ENCODE measurements at places on chromosomes 1 and 21.

DNA sequence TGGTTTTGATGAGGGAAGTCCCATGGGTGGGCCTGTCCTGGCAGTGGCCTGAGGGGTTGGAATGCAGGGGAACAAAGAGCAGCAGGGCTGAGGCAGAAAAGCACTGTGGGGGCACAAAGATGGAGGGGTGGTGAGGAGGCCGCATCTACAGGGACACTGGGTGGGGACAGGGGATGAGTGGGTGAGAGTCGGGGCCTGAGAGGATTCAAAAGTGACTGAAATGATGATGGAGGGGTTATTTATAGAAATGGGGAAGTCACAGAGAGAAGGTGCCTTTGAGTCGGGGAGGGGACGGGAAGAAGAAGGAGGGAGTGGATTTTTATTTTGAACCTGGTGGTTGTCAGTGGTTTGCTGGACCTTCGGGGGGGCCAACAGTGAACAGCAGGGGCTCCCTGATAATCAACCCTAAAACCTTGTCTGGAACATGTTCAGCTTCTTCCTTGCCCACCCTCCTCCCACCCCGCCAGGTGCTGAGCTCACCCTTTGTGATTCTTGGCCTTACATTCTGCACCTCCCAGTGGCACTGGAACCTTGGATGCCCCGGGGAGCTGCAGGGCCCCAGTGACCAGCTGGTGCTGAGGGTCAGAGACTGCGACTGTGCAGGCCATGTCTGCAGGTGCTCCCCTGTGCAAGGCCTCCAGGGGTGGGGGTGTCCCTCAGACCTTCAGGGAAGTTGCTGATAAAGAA, 42.9 kb downstream of the IER5 start:
- DNase-seq: peak; percentile 70

GRCh38 chr1:158149577-158150269, 31.0 kb upstream of the CD1D start:
- DNase-seq: peak; percentile 98

DNA sequence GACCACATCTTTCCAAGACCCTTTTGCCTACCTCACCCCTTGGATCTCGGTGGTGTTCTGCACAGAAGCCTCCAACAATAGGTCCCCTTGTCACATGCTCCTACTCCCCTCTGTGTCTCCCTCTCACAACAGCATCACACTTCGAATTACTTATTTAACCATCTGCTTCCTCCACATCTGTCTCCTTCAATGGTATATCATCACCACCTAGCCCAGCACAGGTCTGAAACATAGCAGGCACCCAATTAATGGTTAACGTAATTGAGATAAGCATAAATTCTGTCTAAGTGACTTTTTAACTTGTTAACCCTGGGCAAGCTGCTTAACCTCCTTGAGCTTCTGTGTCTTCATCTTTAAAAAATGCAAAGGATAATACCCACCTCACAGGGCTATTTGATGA, 100.3 kb upstream of the BARHL2 start:
- DNase-seq: no peak

DNA sequence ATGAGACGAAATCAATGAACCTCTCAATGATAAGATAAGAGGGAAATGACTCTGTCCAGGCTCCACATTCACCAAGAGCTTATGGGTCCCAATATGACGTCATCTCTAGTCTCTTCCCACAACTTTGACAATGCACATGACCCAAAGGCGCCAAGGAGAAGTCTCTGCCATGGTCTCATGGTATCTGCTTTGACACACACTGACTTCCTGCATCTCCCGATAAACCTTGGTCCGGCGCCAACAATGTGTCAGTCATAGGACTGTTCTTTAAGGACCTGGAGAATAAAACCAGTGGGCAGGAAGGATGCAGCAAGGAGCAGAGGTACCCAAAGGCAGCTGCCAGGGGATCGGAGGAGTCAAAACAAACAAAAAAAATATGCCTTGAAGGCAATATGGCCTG, 46.9 kb upstream of the TMEM51 start:
- peak; percentile 68 for DNase-seq

DNA sequence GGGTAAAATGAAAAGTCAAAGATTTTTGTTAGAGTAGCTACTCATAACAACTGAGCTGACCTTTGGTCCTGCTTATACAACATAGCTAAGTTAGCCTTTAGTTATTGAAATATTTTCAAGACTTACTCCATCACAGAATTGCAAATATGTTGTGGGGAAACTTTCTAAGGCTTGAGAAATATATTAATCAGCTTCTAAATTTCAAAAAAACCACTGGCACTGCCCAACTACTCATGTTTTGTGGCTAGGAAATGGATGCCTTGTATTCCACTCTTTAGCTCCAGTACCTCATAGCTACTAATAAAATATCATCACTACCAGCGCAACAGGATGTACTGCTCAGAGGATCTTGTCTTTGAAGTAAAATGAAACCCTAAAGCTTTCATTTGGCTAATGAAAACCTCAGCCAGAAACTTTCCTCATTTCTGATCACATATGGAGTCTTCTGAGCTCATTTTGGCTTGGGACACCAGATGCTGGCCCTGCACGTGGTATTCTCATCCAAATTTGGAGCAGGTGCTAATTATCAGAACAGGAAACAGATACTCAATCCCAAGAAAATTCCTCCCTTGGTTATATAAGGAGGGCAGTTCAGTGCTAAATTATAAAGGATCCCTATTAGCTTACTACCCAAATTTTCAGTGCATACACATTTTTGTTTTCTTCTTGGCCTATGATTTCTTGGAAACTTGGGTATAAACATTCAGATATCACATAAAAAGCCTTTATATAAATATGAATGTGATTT, 690.7 kb downstream of the ADGRL2 start:
- no peak for DNase-seq

GRCh38 chr1:196410768-196411167, 197.5 kb downstream of the KCNT2 start:
- no peak for DNase-seq

GRCh38 chr1:18482721-18483425, 2.1 kb downstream of the KLHDC7A start:
- DNase-seq: no peak

- peak; percentile 98 for DNase-seq
Measured at GRCh38 chr1:235917267-235917811, 50.6 kb upstream of the LYST start.

GRCh38 chr1:159000625-159001024, 9.1 kb upstream of the IFI16 start:
- peak; percentile 84 for DNase-seq

GRCh38 chr1:7539769-7540175, 231.3 kb upstream of the VAMP3 start:
- DNase-seq: peak; percentile 20

- peak; percentile 81 for DNase-seq
Measured at GRCh38 chr1:84619383-84620102, 45.3 kb upstream of the CTBS start.

GRCh38 chr1:233359905-233360304, 32.4 kb downstream of the MAP3K21 start:
- DNase-seq: no peak

- DNase-seq: no peak
Measured at GRCh38 chr1:207691010-207691409, 46.1 kb downstream of the CR1L start.

- no peak for DNase-seq
Measured at GRCh38 chr1:234585330-234586055, 24.5 kb downstream of the IRF2BP2 start.

DNA sequence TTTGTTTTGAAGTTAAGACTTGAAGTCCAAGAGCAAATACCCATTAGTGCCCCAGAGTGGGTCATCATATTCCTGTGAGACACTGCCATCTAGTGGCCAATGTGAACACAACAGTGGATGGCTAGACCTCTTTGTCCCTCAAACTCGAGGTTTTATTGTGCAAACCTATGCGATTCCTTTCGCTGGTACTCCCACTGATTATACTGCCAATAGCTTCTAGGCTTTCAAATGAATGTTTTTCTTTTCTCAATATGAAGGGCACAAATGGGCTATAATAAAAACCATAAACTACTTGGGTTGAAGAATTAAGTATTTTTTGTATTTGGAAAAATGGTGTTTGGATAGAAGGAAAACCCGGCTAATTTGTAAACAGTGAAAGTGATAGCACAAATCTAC, 100.4 kb upstream of the ZNF281 start:
- peak; percentile 90 for DNase-seq

DNA sequence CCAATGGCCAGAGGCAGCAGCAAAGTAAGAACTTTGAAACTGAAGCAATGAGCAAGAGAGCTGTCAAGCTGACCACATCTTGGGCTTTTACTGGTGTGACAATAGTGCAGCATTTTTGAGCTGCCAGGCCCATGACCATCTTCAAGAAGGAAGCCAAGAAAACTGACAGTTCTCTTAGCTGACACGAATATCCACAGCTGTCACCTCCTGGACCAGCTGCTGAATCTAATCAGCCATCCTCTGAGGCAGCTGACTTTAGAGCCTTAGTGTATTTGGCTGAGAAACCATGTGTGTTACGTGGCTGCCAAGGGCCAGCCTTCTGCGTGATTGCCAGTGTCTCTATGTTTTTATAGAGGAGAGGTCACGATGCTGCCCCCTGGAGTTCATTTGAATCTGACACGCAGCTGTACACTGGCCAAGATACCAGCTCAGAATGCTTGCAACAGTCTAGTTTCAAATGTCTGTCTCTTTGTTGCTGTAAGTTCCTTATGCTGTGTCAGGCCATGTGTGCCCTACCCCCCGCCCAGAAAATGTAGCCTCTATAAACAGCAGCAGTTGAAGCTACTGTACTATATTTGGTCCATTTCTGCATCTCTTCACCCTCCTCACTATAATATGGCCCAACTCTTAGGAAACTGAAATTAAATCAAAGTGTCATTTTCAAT, 39.7 kb downstream of the PALMD start:
- peak; percentile 45 for DNase-seq

DNA sequence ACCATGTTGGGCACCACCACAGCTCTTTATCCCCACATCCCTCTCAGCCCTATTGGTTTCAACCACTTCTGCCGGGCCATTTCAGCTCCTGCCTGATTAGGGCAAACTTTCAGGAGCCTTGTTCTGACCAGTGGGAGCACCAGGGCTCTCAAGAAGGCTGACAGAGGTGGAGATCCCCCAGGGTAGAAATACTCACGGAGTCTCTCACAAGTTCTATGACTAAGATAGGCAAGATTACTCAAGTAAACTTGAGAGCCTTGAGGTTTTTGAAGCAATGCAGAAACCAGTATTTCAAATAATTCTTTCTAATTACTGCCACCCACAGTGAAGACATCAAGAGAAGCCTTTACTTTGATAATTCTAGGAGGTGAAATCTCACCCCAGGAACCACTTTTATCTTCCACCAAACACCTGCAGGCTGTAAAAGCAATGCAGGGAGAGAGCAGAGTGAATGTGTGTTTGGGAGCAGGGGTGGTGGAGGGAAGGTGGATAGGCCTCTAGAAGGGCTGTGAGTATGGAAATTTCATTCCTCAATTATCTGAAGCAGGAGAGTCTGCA, 6.6 kb upstream of the PTCH2 start:
- DNase-seq: no peak

- DNase-seq: no peak
Measured at GRCh38 chr1:103087256-103087655, 21.1 kb downstream of the COL11A1 start.

- DNase-seq: no peak
Measured at GRCh38 chr1:85394130-85394529, 70.8 kb downstream of the DDAH1 start.

DNA sequence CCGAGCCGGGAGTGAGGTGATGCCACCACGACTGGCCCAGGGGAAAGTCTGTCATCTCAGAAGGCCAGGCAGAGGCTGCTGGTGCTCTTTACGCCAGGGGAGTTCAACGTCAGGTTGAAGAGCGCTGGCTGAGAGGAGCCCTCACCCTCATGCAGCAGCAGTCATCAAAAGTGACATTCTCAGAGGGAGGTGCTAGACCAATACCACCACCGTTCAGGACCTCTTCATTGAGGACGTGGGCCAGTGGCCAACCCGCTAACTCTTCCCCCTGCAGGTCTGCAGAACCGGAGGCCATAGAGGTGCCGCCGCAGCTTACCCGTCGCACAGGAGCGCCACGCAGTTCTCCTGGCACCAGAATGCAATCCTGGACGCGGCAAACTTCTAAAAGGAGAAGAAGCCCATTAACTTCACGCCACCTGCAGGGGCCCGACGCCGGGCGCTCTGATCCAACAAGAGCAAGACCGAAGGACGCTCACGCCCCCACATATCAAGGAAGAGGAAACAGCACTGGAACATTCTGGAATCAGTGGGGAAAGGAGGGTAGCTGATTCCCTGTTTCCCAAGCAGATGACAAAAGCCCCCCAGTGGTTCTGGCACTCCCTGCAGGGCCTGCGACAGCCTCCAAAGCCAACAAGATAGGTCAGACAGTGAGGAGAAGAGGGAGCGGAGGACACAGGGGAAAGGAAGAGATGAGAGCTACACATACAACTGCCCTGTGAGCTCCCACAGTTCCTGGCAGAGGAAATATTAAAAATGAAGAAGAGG, 24.9 kb downstream of the WDR4 start:
- no peak for DNase-seq

DNA sequence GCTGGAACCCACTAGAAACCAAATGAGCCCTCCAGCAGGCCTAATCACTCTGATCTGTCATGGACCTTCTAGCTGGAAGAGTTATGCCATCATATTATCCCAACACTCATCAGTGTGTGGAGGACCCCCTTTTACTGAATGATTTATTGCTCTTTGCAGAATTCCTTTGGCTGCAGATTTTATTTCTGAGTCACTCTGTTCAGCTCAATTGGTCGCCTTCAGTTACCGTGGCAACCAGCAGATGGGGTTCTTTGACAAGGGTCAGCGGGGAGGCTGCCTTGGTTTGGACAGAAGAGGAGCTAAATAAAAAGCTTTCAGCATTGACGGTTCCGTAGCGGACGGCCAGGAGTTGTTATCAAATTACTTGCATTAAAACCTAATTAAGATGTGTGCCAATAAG, 220.1 kb downstream of the SDCCAG8 start:
- no peak for DNase-seq

- no peak for DNase-seq
Measured at GRCh38 chr1:202981939-202982338, 14.9 kb upstream of the CYB5R1 start.

GRCh38 chr1:190373705-190374336, 103.8 kb downstream of the BRINP3 start:
- DNase-seq: no peak

DNA sequence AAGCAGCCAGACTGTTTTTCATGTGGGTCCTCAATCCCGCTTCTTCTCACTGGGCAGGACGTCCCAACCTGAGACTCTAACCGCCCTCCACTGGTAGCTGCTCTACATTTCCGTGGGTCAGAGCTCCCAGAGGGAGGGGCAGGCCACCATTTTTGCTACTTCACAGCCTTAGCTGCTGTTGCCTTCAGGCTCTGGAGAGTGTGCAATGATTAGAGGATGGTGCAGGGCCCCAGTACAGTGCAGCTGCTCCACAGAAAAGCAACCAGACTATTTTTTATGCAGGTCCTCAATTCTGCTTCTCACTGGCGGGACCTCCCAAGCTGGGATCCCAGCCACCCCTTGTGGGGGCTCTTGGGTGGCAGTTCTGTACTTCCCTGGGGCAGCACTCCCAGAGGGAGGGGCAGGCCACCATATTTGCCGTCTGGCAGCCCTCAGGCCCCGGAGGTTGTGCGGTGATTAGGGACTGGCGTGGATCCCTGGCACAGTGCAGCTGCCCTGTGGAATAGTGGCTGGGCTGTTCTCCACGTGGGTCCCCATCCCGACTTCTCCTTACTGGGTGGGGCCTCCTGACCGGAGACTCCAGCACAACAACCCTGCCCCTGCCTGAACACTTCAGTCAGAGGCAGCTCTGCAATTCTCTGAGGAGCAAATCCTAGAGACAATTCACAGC, 647.6 kb upstream of the PKN2 start:
- DNase-seq: no peak
